Fibroblast of skin of scalp (primary cell): ENCODE measurements at places on chromosomes 3 and 15.
A peak's percentile ranks its signal among the peaks of the same experiment; 100 is the strongest.

GRCh38 chr3:182925944-182926337 lies 54.4 kb downstream of the DCUN1D1 start:
- no peak for DNase-seq

- DNase-seq = no peak
These were observed 17.4 kb upstream of the CLDN18 start for GRCh38 chr3:137992592-137992991.

GRCh38 chr3:32313723-32314473 lies 75.4 kb downstream of the CMTM8 start:
- no peak for DNase-seq

- DNase-seq = no peak
These were observed 1.0 kb upstream of the IFRD2 start for GRCh38 chr3:50293079-50293801.

GRCh38 chr3:169701457-169701856 lies 37.9 kb upstream of the MECOM start:
- no peak for DNase-seq

DNA sequence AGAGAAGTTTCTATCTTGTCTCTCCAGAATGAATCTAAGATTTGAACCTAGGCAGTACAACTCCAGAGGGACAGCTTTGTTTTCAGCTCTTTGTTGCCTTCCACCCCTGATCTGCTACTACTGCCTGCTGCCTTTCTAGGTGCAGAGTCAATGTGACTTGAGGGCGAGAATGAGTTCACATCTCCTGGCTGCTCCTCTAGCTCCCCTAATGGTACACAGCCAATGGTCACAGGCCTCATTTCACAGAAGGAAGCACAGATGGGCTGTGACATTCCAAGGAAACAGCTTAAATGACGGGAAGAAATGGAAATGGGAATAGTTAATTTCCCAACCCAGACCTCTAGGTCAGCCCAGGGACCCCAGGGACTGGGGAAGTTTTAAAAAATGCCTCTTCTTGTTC lies 32.4 kb downstream of the FAM43A start:
- DNase-seq = no peak

DNA sequence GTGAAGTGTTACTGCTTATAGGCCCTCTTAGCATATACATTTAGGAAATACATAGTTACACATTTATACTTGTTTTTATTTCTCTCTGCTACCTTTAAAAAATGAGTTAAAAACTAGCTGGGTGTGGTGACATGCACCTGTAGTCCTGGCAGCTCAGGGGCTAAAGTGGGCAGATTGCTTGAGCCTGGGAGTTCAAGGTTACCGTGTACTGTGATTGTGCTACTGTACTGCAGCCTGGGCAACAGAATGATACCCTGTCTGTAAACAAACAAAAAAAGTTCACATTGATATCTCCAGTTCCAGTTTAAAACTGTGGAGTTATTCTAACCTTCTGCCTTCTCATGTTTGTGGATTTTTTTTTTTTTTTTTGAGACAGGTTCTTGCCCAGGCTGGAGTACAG lies 12.1 kb downstream of the PDCD6IP start:
- DNase-seq = no peak

DNA sequence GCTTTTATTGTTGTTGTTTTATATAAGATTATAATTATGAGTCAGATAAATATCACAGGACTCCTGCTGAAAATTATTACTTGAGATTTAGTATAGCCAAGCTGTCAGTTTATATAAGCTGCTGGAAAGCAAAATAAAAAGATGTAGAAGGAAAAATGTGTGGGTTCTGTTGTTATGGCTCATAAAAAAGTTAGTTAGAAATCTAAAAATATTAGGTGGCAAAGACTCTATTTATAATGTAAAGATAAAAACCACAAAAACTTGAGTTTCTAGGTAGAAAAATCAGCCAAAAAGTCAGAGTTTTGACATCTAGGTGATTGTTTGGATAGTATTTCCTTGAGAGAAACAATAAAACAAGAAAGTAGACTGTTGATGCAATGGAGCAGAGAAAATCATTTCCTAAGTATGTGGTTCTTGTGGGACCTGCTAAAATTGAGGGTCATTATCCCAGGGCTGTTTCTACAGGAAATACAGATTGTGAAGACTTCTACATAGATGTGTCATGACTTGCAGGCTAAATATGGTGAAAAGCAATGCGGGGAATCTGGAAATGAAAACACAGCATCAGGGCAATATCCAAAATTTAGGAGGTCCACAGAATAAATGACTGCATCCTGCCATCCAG lies 1109.6 kb upstream of the CADM2 start:
- no peak for DNase-seq

GRCh38 chr15:71304681-71305080 lies 189.4 kb downstream of the THSD4 start:
- DNase-seq = no peak

- DNase-seq = no peak
These were observed 517.9 kb downstream of the MECOM start for GRCh38 chr3:169145540-169146178.

- DNase-seq = no peak
These were observed 80.3 kb downstream of the PEX5L start for GRCh38 chr3:179956416-179956830.

GRCh38 chr3:99931059-99931458 lies 113.4 kb downstream of the CMSS1 start:
- DNase-seq = no peak

DNA sequence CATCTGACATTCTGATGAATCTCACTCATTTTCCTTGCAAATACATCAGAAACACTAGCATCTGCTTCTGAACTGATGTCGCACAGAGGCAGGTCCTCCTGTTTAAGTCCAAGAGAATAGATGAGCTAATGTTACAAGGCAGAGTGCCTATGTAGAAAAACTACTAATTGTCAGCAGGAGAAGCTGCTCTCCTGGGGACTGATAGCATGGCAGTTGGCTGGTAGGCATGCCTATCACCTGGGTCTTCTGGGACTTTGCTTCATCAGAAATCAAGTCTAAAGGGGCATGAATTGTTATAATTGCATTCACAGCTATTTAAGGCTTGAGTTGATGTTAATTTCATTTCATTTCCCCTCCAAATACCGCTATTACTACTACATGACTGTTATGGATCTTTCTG lies 457.2 kb downstream of the RAP2B start:
- no peak for DNase-seq

DNA sequence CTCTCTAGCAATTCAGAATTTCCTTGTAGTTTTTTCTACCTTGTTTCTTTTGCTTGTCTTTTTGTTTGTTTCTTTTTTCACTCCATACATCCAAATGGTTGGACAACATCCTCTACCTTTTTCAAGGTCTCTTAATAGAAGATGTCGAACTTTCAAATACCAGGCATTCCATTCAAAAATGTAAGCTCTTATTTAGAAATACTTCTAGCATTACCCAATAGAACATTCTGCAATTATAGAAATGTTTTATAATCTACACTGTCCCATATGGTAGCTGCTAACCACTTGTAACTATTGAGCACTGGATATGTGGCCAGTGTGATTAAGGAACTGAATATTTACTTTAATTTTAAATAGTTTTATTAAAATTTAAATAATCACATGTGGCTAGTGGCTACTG lies 196.2 kb upstream of the MRPL3 start:
- peak; percentile 79 for DNase-seq

GRCh38 chr3:124360563-124360962 lies 368.6 kb upstream of the ROPN1 start:
- peak; percentile 17 for DNase-seq

DNA sequence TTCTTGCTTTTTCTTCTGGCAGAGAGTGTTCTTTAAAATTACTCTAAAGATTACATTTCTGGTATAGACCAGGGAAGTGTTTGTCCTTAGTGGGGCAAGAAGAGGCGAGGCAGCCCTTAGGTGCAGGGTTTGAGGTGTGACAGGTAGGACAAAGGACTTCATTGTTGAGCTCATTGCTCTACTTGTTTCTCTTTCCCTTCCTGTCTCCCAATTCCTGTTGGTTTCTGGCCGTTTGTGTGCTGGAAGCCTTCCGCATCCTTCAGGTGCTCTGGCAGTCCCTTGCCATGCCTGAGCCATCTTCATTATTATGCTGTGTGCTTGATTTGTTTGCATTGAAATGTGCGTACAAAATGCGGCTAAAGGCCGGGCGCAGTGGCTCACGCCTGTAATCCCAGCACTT lies 85.1 kb downstream of the CCK start:
- DNase-seq = no peak

- no peak for DNase-seq
These were observed 20.4 kb upstream of the EXOG start for GRCh38 chr3:38475716-38476115.

DNA sequence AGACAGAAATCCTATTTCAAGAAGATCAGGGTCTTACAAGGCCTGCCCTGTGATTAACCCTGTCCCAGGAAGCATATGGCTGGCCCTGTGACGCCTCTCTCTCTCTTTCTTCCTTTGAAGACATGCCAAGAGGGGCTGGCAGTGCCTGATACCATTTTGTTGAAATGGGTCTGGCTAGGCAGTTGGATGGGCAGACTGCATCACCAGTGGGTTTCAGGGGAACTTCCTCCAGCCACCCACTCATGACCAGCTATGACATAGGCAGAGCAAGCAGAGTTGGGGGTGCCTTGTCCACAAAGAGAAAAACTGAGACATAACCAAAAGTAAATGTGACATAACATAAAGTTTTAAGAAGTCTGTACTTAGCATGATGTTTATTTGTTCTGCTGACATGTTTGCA lies 31.4 kb upstream of the MANF start:
- DNase-seq = no peak

DNA sequence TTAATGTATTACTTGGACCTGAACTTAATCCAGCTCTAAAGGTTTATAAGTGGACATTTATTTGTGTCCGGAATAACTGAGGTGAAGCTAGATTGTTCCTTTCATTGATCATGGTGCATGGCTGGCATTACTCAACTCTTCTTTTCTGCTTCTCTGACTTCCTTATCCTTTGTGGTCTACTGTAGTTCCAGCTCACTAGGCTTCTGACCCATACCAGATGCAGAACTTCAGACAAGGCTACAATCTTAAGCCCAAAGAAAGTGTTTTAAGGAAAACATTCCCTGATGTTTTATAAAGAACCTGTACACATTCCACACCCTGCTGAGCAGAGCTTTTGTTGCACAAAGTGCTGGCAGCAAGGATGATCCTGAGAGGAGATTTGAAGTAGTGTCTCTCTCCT lies 250.8 kb upstream of the TGFBR2 start:
- DNase-seq = no peak

- peak; percentile 100 for DNase-seq
These were observed 62.2 kb downstream of the ABTB1 start for GRCh38 chr3:127734754-127735473.

DNA sequence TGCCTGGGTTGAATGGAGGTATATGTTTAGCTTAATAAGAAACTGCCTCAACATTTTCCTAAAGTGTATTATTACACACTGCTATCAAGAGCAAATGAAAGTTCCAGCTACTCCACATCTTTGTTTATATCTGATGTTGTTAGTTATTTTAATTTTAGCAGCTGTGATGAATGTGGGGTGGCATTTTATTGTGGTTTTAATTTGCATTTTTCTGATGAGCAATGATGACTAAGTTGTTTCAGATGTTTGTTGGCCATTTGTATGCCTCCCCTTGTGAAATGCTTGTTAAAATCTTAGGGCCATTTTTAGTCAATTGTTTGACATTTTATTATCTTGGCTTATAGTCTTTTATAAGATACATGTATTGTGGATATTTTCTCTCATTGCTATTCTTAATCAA lies 260.4 kb upstream of the SLCO3A1 start:
- peak; percentile 21 for DNase-seq

GRCh38 chr3:38916706-38917105 lies 100.7 kb upstream of the SCN10A start:
- peak; percentile 9 for DNase-seq

- peak; percentile 87 for DNase-seq
These were observed 298.1 kb upstream of the THBS1 start for GRCh38 chr15:39282663-39283208.
